Testis (tissue), 5 donors: ENCODE measurements at places on chromosomes 2 and 18.

GRCh38 chr2:74292751-74293150 lies 50.5 kb downstream of the SLC4A5 start:
- no peak for DNase-seq

DNA sequence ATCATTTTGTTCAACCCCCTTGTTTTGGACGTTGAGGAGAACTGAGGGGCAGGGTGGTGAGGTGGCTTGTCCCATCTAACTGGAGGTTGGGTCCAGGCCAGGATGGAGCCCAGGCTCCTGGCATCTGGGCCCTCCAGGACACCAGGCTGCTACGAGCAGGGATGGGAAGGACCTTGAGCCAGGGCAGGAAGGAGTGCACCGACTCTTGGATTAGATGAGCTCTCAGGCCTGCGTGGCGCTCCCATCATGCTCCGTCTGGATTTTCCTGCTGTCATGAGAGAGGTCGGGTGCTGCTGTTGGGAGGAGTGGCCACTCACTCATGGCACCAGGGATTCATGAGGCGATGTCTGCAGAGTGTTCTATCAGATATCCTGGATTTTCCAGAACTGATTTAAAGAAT lies 18.3 kb upstream of the ALLC start:
- DNase-seq: peak; percentile 10

GRCh38 chr2:201152999-201153815 lies 29.7 kb upstream of the CASP10 start:
- no peak for DNase-seq

GRCh38 chr2:191115391-191115790 lies 35.4 kb downstream of the STAT4 start:
- no peak for DNase-seq

GRCh38 chr2:176689711-176690110 lies 420.5 kb downstream of the MTX2 start:
- DNase-seq: no peak

DNA sequence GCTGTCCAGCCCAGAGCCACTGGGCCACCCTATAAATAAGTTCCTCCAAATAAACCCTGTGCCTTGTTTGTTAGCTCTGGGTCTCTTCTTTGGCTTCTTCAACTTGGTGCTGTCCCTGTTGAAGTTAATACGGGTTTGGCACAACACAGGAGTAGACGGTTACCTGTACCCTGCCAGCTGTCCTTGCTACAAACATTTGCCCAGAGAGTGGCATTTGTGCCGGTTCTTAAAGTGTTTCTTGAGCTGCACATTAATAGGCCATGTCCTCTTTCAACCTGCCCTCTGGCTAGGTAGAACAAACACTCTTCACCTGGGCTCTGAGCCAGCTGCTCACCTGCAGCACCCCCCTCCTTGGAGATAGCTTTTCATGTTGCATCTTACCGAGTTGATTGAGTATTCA lies 139.2 kb downstream of the NEDD4L start:
- no peak for DNase-seq

- DNase-seq: peak; percentile 64
These were observed 243.0 kb downstream of the CELF4 start for GRCh38 chr18:37322492-37323035.

DNA sequence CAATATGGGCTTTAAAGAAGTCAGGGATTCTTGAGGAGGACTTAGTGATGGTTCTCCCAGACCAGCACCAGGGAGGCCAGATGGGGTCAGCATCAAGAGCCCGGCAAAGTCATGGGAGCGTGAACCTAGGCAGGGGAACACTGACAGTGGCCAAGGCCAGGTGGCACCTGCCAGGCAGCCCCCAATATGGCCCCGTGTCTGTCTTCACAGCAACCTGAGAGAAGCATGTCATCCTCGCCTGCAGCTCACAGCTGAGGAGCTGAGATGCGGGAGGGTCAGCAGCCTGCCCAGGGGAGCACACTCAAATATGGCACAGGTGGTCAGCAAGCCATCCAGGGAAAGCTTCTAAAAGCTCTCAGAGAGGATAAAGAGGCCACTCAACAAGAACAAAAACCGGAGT lies 105.7 kb upstream of the GPC1 start:
- no peak for DNase-seq
